Brain (organoid and tissue), 16 donors: ENCODE measurements at places on chromosomes 12 and 14. TPM values are rescaled to one million over a fixed set of nuclear protein-coding genes. Genes with fewer than 3 reads are reported as not detected.
A peak's percentile ranks its signal among the peaks of the same experiment; 100 is the strongest.

The PMCH gene
- polyA plus RNA-seq = not detected

The NANOG gene
- not detected for polyA plus RNA-seq

The COL2A1 gene
- 1.7 TPM for polyA plus RNA-seq

The PRB2 gene
- polyA plus RNA-seq = not detected

GRCh38 chr12:22083167-22083566 is 37.1 kb downstream of the CMAS start:
- peak; percentile 66 for DNase-seq

GRCh38 chr14:55781046-55781445 is 201.0 kb downstream of the KTN1 start:
- no peak for DNase-seq

- no peak for DNase-seq
Measured at GRCh38 chr14:25803386-25804018, 753.6 kb upstream of the STXBP6 start.

- no peak for DNase-seq
Measured at GRCh38 chr14:23639891-23640523, 3.8 kb downstream of the DHRS2 start.

GRCh38 chr14:99875421-99875820 is 82.2 kb downstream of the EML1 start:
- DNase-seq = no peak

DNA sequence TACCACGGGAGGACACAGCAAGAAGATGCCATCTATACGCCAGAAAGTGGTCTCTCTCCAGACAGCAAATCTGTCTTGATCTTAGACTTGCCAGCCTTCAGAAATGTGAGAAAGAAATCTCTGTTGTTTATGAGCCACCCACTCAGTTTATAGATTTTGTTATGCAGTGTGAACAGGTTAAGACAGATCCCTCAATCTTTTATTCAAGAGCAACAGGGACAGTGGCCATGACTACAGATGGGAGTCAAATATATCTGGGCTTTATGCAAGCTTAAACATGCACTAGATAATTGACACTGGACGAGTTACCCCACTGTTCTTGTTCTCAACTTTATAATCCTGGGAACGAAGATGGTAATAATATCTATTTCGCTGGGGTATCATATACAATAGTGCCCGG is 288.7 kb downstream of the RPAP3 start:
- no peak for DNase-seq
